NCI-H2081 (cell line): ENCODE measurements at places on chromosomes 7 and 10.
A peak's percentile ranks its signal among the peaks of the same experiment; 100 is the strongest.

GRCh38 chr10:3213208-3213607 lies 40.6 kb upstream of the PITRM1 start:
- no peak for DNase-seq

DNA sequence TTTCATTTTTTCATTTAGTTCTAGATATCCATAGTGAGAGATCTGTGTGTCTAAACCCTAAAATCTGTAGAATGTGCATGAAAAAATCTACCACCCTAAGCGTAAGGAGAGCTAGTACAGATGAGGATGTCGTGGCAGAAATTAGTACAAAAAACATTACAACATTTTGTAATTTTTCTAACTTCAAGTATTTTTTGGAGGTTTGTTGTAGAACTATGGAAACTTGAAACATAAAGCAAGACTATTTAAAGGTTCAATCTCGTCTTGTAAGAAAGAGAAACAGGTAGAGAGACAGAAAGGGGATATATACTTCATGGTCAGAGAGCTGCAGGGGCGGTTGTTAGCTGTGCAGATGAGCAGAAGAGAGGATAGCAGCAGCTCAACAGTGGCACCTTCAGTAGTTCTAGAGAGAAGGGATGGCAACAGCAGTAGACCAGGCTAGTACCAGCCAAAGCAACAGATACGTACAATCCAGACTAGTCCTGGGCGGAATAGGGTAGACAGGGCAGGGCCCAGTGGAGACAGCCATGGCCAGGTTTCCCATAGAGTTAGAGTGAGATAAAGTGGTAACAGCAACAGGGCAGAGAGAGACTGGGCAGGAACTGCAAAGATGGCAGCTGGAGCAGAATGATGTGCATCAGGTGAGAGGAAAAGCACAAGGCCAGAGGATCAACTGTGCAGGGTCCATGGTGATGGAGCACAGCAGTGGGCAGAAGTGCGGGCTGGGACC lies 145.2 kb downstream of the FRMD4A start:
- DNase-seq, result peak; percentile 14

DNA sequence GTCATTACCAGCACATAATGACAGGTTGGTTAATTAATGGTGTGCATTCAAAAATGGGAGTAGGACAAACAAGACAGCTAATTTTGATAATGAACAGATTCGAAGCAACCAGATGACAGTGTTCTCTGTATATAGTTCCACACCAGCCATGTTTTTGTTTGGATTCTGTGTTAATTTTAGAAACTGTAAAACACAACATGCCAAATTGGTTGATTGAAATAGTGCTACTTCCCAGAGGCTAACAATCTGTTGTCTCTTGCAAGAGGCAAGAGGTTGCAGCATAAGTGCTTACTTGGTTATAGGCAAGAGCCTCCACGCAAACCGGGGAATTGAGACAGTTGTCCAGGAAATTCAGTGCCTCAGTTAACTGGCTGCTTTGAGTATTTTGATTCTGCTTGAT lies 170.2 kb upstream of the HABP2 start:
- no peak for DNase-seq

- DNase-seq, result no peak
Observed at GRCh38 chr7:37497576-37497975, 48.9 kb upstream of the ELMO1 start.

DNA sequence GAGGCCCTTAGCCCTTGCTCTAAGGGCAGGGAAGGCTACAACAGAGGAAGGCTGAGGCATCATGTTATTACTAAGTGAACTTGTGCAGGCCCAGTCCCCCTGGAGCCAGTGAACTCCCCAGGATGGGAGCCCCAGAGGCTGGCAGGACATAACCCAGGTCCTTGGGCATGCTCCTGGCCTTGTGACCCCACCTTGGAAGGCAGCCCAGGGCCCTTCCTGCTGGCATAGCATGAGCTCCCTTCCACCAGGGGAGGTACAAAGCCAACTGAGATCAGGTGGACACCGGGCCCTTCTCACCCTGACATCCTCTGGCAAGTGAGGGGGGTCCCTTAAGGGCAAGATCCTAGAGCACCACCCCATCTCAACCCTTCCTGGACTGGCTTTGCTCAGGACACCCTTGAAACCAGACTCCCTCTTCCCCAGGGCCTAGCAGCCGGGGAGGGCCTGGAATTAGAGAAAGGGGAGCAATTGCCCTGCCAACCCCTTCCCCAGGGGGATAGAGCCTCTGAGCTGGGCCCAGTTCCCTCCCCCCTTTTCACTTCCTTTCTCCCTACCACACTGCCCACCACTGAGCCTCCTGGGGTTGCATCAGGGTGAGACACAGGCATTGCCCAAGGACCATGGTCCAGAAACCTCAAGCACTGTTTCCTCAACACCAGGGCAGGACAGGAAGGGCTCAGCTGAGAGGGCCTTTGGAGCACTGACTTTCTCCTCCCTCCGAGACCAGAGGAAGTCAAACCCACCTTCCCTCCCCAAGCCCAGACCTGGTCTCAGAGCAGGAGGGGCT lies 1.8 kb upstream of the VSIR start:
- DNase-seq, result no peak

- DNase-seq, result no peak
Observed at GRCh38 chr10:77328272-77328816, 309.3 kb downstream of the KCNMA1 start.

DNA sequence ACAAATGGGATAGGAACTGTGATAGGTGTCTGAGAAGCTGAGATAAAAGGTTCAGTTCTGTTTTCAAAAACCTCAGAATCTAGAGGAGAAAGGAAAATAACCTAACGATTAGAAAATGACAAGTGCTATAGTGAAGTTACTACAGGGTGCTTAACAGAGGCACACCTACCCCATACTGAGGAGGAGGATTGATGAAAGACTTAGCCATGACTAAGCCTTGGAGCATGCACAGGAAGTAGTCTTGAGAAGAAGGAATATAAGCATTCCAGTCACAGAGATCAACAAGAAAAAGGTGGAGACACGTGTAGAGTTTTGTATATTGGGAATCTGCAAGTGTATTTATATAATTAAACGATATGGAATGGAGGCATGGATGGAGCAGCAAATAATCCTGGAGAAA lies 1225.5 kb upstream of the CELF2 start:
- no peak for DNase-seq

GRCh38 chr10:93542358-93542791 lies 24.1 kb upstream of the FFAR4 start:
- peak; percentile 34 for DNase-seq

- DNase-seq, result no peak
Observed at GRCh38 chr10:102581401-102581800, 62.9 kb upstream of the TRIM8 start.

DNA sequence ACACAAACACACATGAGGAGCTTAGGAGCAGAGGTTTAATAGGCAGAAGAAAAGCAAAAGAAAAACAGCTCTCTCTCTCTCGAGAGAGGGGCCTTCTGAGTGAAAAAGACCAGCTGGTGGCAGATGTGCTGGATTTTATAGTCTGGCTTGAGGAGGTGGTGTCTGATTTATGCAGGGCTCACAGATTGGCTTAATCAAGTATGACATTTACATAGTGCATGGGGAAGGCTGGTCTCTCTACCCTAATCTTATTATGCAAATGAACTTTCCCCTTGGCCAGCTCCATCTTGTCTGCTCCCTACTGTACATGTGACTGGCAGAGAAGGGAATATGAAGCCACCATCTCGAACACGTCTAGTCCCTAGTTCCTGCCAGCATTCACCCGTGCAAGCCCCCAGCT lies 219.5 kb upstream of the ZNF804B start:
- no peak for DNase-seq

DNA sequence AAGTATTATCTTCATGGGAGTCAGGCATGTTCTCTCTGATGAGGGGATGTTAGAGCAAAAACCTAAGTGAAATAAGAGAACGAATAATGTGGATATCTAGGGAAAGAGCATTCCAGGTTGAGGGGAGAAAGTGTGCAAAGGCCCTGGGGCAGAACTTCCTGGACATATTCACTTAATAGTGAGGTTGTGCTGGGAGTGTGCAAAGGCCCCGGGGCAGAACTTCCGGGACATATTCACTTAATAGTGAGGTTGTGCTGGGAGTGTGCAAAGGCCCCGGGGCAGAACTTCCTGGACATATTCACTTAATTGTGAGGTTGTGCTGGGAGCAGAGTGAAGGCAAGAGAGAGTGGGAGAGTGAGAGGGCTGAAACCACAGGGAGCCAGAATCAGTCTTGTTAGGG lies 11.8 kb downstream of the PON1 start:
- no peak for DNase-seq

- DNase-seq, result no peak
Observed at GRCh38 chr10:106836933-106837663, 327.4 kb downstream of the SORCS1 start.

GRCh38 chr7:116455009-116455408 lies 44.5 kb upstream of the CAV2 start:
- no peak for DNase-seq

- no peak for DNase-seq
Observed at GRCh38 chr7:30694218-30694745, 12.0 kb upstream of the CRHR2 start.

GRCh38 chr10:100065084-100065660 lies 16.5 kb downstream of the CPN1 start:
- DNase-seq, result no peak

DNA sequence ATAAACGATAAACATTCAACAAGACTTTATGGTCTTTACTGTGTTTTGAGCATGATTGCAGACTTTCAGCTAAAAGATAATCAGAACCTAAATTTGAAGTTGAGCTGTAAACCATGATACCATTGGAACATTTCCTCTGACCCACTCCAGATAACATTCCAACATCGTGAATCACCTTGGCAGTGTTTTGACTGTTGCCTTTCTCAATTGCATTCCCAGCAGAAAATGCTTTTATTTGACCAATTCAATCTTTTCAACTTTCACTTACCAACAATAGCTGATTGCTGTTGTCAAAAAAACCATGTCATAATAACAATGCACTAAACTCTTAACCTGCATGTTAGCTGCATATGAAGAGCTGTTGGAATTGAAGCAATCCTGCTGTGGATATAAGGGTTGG lies 165.5 kb downstream of the MDFIC start:
- no peak for DNase-seq

DNA sequence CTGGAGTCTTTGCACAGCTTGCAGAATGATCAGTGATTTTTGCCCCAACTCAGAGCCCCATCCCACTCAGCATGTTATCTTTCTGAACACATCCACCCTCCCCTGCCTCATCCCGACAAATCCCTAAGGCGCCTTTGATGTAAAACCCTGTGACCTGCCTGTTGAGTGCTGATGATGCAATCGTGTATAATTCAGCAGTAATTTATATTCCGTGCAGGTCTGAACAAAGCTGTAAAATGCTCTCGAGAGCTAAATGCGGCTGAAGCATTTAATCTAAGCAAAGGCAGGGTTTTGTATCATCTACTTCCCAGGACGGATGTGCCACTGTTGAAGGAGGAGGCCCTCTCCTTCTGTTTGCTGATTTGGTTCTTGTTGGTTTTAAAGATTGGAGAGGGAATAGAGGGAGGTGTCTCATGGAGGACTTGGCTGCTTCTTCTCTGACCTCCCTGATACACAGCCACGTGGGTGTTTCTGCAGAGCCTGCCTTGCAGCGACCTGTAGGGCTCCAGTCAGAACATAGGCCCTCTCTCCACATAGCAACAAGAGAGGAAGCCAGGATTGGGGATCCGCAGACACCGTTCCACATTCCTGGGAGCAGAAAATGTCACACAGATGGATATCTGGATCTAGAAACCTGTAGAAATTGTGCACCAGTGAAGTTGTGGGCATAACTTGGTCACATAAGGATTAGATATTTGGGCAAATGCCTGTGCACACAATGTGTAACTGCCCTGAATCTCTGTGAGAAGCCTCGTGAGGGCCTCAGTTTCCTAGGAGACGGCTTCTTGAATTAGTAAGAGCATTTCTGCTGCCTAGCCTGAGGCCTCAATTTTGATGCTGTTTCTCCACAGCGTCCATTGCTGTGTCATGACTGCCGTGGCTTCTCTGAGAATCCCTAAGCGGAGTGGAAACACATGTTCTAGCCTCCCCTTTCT lies 90.2 kb upstream of the AGK start:
- DNase-seq, result no peak

DNA sequence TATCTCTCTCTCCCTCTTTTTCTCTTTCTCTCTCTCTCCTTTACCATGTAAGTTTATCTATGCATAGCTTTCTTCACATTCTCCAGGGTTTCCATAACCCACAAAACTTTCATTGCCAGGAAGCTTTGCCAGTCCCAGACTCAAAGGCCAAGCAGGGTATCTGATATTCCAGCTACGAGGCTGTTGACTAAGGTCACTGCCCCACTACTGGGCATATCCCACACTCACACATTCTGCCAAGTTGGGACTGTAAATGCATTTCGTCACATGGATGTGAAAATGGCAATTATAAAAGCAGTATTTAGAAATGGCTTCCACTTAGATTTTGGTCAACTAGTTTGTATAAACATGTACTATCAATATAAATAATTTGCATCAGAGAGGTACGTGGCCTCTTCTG lies 43.3 kb upstream of the SEPTIN7 start:
- DNase-seq, result no peak

- DNase-seq, result no peak
Observed at GRCh38 chr7:92602352-92603088, 12.3 kb upstream of the FAM133B start.

DNA sequence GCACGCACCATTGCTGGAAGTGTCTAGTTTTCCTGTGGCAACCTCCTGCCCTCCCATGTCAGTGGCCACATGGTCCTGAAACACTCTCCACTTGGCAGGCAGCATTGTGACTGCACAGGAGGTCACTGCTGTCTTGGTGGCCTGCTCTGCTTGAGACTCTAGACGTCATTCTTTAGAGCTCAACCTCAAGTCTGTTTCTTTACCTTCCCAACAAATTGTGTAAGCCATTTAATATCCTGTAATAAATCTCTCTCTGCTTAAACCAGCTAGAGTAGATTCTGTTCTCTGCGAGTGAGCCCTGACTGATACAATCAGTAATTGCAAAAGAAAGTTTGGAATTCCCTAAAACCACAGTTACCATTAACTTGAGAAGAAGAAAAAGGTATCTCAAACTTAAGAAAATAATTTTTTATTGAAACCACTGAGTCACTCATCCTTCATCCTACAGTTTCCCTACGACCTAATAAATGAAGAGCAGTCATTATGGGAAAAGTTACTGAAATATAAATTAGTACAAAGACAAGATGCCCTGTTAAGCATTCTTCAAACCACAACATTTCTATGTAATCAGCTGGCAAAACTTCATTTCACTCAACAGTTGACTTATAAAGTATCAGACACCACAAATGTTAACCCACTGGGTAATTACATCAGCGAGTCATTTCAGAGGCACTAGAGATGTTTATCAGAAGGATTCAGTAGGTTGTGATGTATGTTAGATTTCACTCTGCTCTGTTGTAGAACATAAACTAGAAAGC lies 18.0 kb downstream of the SLC25A13 start:
- DNase-seq, result no peak
